Kasumi-1 (cell line): ENCODE measurements at places on chromosomes 7 and 10.

- no peak for DNase-seq
These were observed 232.4 kb upstream of the RHOBTB1 start for GRCh38 chr10:61176424-61176823.

DNA sequence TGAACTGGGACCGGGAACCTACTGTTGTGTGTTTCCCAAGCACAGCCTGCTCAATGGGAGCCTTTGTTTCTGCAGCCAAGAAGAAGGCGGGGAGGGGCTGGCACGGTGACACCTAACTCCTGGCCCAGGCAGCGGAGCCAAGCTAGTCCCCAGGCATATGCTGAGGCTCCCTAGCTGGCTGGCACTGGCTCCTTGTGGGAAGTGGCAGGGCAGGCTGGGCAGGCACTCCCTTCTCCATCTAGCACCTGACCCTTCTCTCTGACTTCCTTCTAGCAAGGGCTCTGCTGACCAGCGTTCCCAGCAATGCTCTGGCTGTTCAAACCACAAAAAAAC, 325.0 kb downstream of the PLXNA4 start:
- no peak for DNase-seq

DNA sequence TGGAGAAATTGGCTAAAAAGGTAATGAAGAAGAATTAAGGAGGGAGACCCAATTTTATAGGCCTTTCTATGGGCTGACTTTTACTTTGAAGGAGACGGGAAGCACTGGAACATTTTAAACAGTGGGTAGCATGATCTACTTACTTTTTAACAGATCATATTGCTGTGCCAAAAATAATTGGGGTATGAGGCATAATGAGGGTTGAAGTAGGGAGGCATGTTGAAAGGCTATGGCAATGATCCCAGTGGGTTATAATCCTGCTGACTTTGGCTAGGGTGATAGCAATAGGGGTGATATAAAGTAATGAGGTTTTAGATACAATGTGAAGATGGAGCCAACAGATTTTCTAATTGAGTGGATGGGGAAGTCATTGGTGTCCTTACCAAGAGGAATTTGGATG, 73.2 kb downstream of the GPR37 start:
- DNase-seq: no peak

GRCh38 chr10:109892117-109892516, 31.2 kb downstream of the XPNPEP1 start:
- DNase-seq: no peak

DNA sequence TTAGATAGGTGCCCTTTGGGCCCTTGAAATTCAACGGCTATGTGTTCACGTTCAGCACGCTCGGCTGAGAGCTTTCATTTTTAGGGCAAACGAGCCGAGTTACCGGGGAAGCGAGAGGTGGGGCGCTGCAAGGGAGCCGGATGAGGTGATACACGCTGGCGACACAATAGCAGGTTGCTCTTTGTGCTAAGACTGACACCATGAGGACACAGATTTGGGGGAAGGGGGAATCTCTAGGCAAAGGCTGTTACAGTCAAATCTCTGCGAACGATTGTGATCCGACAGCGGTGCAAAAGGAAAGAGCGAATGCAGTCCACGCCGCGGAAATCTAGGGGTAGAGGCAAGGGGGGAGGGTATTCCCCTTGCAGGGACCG, 667 bp downstream of the KLLN start:
- peak; percentile 80 for DNase-seq

DNA sequence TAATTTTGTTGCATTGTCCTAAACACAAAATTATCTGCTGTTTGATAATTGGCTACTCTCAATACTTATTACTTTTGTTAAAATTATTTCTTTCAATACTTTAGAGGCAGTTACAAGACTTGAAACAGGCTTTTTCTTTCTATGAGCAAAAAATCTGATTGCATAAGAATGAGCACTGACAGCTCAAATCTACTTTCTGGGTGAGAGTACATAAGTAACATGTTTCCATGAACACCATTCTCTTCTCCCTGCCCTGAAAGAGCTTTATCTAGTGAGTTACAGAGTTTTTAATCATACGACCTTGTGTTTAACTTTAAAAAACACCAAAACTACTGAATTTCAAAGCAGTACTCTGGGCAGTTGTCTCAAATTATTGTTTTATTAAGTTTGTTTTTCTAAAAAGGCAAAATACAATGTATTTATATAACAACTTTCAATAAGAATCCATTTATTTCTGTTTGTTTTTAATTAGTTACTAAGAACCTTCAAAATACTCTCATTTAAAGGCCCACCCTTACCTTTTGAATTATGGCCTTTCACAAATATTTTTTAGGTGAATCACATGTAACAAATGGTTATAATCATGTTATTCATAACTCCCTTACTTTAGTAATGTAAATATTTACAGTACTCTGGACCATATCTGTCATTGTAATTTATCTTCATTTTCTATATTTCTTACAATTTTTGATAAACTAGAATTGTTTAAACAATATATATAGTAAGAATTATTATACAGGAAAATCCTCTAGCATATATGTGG, 23.0 kb upstream of the TFAM start:
- no peak for DNase-seq

GRCh38 chr10:80493522-80494051, 39.5 kb downstream of the TSPAN14 start:
- DNase-seq: peak; percentile 98

- DNase-seq: no peak
These were observed 133.3 kb downstream of the KCNMA1 start for GRCh38 chr10:77504196-77504872.

DNA sequence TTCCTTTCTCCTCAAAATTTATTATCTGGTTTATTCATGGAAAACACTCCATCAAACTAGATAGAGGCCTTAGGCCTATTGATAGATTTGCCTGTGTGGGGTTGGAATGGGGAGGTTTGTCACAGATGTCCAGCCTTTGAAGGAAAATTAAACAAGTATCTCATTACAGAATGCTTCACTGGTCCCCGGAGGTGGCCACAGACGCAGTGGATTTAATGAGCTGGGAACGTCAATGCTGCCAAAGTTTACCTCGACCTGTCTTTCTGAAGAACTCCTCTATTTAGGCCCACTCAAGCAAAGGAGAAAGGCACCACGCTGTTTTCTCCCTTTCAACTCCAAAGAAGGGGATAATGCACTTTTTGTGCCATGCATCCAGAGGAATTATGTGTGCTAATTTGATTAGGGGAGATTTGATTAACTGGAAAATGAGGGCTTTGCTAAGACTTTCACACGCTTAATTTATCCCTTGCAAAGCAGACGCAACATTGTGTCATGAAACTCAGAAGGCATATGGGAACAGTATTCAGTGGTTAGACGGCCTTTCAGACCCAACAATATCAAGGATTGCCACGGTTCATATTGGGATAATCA, 558.8 kb upstream of the GALNT17 start:
- no peak for DNase-seq

DNA sequence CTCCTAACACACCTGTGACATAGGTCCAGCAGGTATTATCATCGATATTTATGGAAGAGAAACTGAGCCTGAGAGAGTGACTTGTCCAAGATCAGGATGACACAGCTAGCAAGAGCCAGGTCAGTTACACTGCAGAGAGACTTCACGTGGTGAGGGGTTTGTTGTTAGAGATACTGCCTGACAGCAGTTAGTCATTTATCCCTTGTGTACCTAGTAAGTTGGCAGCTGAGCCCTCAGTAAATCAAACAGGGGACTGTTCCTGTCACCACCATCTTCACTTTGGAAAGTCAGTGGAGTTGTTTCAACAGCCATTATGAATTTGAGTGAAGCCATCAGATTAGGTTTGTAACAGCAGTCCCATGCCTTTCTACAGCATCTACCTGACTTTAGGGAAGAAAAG, 87.5 kb upstream of the GATA3 start:
- DNase-seq: no peak

DNA sequence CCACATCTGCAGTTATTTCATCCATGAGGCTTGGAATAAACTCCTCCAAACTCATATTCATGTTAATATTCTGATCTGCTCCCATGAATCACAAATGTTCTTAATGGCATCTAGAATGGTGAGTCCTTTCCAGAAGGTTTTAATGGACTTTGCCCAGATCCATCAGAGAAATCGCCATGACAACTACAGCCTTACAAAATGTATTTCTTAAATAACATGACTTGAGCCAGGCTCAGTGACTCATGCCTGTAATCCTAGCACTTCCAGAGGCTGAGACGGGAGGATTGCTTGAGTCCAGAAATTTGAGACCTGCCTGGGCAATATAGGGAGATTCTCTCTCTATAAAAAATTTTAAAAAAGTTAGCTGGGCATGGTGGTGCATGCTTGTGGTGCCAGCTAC, 102.1 kb upstream of the TMEM168 start:
- no peak for DNase-seq

DNA sequence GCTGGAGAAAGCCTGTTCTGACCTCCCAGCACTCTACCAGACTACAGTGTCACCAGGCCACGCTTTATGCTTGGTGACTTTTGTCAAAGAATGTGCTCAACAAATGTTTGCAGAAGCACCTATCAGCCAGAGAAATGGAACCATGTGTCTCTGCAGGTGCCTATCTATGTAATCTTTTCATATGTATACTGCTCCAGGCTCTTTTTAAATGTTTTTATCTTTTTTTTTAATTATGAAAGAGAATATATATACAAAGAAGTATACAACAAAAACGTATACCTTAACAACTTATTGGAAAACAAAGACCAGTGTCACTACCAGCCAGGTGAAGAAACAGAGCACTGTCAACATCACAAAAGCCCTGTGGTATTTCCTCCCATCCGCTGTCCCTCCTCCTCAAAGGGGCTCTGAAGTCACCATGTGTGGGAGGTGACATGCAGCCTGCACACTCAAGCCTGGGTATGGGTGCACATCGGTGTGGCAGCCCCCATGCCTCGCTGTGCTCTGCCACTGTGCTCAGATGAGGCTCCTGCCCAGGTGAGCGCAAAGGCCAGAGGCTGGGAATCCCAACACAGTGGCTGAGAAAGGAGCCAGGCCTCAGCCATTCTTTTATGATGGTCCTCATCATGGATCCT, 120.6 kb downstream of the CLEC2L start:
- DNase-seq: no peak

GRCh38 chr10:89651916-89652573, 7.0 kb upstream of the PANK1 start:
- no peak for DNase-seq

DNA sequence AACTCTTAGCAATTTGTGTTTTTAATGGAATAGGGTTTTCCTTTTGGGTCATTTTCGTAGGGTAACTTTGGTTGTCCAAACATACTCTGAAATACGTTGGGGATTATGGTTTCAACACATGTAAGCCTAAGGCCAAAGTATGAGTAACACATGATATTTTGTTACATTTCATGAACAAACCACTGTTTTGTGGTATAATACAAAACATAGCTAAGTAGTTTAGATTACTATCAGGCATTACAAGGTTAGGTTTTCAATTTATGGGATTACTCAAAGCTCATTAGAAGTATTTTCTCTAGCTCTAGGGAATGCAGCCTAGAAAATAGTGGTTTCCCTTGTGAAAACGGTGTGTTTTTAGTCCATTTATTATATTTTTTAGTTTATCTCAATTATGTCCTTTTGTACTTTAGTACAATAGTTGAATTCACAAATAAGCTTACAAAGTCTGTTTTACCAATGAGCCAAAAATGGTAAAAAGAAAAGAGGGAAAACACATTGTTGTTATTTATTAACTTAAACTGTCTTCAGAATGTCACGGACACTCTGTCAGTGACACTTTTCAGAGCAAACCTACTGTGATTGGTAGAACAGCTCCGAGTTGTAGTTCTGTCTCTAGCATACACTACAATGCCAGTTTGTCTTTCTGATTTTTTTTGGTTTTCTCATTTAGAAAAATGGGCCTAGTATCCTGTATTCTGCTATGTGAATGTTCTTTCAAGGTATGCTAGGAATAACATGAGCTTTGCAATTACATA, 473.7 kb downstream of the SUGCT start:
- no peak for DNase-seq

- no peak for DNase-seq
These were observed 59.7 kb upstream of the HABP2 start for GRCh38 chr10:113493195-113493594.

DNA sequence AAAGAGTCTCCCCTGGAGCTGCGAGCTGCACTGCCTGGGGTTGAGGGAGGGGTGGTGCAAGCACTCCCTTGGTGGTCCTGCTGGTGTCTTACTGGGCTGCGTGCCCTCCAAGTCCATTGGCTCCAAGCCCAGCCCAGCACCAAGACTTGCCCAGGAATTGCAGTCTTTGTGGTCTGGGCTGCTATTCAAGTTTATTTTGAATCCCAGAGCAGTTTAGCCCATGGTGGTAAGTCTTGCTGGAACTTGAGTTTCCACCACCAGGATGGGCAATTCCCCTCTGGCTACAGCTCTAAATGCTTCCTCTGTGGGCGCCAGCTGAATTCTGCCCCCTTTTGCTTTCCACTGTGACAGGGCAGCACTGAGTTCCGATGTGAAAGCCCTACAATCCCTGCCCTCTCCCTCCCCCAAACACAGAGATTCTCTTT, 25.1 kb downstream of the GALNT11 start:
- no peak for DNase-seq

- no peak for DNase-seq
These were observed 21.1 kb upstream of the HIPK2 start for GRCh38 chr7:139798892-139799291.

GRCh38 chr7:98685541-98685940, 68.5 kb downstream of the NPTX2 start:
- DNase-seq: no peak

GRCh38 chr10:21368022-21368582, 157.4 kb downstream of the SKIDA1 start:
- DNase-seq: peak; percentile 95

- DNase-seq: no peak
These were observed 255.6 kb upstream of the CTBP2 start for GRCh38 chr10:125415964-125416363.

DNA sequence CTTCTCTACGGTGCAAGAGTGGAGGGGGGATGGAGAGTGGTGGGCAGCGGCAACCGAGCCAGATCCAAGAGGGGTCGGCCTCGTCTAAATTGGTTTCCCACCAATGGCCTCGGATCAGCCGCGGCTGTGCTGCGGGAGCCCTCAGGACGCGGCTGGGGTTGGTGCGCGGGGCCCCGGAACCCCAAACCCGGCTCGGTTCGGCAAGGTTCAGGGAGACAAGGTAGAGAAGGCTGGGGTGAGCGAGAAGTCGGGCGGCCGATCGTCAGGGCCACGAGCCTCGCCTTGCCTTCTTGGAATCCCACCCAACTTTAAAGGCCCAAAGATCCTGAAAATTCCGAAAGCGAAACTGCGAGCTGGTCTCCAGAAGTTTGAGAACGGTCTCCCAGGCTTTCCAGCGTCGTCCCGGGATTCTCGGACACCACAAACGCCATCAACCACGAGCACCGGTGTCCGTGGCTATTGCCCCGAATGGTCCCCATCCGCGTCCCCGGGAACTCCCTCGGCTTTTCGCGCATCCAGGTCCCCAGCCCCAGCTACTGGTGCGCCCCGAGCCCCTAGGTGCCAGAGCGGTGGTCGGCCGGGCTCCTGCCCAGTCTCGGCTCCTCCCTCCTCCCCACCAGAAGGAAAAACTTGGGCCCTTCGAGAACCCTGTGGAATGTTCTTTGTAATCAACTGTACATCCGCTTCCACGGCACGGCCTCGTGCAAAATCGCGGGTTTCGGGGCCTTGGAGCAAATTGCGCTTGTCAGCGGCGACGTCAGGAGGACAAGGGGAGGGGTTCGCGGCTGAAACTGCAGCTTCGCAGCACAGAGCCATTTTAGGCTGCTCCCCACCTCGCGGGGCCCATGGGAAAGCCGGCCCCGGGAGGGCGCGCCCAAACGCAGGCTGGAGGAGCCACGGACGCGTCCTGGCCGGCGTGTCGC, 3.2 kb downstream of the SFMBT2 start:
- DNase-seq: peak; percentile 59

- no peak for DNase-seq
These were observed 89.1 kb upstream of the SMIM30 start for GRCh38 chr7:113207441-113207840.
